ENCODE measurements at places on chromosomes 7 and 10.

DNA sequence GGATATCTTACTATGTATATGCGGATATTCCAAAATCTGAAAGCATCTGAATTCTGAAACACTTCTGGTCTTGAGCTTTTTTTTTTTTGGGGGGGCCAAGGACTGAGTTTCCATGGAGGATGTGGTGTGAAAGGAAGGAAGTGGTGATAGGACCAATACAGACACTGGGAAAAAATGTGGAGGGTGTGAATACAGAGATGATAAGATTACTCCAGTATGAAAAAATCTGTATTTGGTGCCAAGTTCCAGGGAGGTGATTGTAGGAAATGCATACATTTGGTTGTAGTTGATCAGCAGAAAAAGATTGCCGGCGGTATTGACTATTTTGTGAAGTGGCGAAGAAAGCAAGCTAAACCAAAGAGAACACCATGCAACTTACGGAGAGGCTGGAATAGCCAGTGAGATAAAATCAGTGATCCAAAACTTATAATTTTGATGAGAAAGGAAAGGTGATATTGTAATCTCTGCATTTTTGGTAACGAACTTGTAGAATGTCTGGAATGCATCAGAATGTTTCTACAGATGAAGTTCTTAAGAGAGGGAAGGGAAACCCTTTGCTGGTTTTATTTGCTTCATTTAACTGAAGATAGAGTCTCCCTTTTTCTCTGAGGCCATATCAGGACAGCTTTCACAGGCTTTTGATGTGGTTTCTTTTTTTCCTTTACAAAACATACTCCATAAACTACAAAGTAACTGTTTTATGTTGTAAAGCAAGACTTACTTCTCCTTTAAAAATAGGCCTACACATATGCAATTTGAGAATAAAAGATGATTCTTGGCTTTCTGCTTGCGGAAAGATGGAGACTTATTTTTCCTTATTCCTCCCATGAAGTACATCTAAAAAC is 6.0 kb downstream of the WDR37 start:
- DNase-seq: no peak

GRCh38 chr10:49053053-49053997 is 62.0 kb downstream of the VSTM4 start:
- no peak for DNase-seq

DNA sequence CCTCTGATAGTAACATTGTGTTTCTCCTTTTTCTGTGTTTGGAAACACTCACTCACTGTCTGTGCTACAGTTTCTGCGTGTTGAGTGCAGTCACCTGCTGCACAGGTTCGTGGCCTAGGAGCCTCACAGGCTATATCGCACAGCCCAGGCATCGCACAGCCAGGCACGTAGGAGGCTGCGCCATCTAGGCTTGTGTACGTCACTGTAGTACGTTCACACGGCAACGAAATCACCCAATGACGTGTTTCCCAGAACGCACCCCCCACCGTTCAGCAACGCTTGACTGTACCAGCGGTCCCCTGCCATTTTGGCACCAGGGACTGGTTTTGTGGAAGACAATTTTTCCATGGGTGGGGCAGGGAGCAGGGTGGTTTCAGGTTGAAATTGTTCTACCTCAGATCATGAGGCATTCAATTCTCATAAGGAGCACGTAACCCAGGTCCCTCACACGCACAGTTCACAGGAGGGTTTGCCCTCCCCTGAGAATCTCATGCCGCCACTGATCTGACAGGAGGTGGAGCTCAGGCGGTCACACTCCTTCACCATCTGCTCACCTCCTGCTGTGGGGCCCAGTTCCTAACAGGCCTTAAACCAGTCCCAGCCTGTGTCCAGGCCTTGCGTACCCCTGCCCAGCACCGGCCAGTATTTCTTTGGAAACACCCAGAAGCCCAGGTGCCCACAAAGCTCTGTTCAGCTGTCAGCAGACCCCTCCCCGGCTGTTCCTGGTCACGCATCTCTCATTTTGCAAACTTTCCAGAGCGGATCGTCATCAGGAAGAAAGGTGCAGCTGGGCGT is 23.2 kb upstream of the PRKAR1B start:
- DNase-seq: peak; percentile 92

- no peak for DNase-seq
Measured at GRCh38 chr10:12844811-12845483, 156.6 kb downstream of the CCDC3 start.

- DNase-seq: no peak
Measured at GRCh38 chr7:129989466-129989865, 36.7 kb upstream of the UBE2H start.

- no peak for DNase-seq
Measured at GRCh38 chr7:129750501-129750900, 139.0 kb downstream of the NRF1 start.

DNA sequence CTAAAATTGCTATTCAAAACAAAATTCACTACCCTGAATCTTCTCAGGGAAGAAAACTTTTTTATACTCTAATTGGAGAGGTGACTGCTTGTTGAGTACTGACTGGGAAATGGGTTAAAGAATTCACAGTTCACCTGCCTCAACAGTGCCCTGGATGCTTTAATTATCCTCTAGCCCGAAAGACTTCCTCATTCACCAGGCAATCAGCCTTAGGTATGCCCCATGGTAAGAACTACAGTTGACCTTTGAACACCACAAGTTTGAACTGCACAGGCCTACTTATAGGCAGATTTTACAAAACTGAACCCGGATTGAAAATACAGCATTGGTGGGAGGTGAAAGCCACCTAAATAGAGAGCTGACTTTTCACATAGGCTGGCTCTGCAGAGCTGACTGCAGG is 175.3 kb downstream of the ELAPOR2 start:
- no peak for DNase-seq

DNA sequence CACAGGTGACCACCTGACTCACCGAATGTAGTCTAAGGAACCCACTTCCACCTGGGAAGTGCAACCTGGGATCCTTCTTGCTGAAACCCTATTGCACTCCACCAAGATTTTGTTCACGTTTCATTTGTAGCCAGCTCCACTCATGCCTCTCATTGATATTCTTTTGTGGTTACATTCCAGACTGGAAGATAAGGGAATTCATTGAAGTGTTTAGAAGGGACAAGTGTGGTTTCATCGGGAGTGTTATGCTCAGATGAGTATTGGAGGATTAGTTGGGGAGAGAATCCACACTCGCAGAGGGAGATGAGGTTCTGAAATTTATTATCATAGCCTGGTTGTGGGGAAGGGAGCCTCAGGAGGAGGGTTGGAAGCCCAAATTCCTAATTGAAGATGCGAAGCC is 320.4 kb downstream of the KCNMA1 start:
- DNase-seq: no peak

GRCh38 chr7:137881607-137882260 is 35.0 kb upstream of the DGKI start:
- DNase-seq: no peak

GRCh38 chr7:133931053-133931452 is 196.1 kb upstream of the LRGUK start:
- DNase-seq: no peak

DNA sequence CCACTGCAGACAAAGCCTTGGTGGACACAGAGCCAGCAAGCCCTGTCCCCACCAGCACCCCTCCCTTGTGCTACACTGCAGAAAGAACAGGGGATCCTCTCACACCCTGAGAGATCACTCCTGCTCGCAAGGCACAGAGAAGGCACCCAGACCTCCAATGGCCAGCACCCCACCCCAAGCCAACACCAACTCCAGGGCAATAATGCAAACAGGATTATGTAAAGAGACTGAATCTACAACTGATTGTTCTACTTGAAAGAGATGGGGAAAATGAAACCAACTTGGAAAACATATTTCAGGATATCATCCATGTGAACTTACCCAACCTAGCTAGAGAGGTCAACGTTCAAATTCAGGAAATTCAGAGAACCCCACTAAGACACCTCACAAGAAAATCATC is 26.5 kb upstream of the STARD3NL start:
- no peak for DNase-seq

- DNase-seq: no peak
Measured at GRCh38 chr10:124971276-124971675, 29.4 kb downstream of the ZRANB1 start.

GRCh38 chr10:34826857-34827766 is 12.0 kb upstream of the PARD3 start:
- DNase-seq: no peak

DNA sequence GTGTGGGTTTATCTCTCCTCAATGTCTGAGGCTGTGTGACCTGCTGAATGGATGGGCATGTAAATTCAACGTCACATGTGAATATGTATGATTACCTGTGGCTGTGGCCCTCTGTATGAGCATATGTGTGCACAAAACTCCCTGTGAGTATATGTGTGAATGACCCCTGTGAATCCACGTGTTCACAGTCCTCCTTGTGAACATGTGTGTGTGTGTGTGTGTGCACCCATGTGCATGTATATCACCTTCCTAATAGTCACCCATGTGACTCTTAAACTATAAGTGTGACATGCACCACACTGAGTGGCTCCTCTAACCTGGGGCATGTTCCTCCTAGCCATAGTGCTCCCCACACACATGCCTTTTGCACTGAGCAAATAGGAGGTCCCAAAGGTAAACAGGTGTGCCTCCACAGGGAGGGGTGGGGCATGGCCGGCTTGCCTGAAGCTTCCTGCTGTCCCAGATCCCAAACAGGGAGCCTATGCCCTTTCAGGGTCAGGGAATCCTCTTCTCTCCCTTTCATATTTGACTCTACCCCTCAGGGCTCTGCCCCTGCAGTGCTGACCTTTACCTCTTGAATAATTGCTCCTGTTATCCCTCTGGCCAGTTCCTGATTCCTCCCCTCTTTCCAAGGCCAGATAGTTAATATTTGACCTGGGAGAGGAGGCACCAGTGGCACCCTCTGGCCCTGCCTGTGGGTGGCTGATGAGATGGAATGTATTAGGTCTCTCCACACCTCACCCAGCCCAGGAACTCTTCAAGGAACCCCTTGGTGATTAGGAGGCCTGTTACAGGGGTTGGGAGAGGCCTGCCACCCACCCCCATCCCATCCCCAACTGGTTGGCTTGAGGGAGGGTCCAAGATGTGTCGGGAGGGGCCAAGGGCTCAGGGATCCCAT is 1.9 kb downstream of the SEMA4G start:
- no peak for DNase-seq

DNA sequence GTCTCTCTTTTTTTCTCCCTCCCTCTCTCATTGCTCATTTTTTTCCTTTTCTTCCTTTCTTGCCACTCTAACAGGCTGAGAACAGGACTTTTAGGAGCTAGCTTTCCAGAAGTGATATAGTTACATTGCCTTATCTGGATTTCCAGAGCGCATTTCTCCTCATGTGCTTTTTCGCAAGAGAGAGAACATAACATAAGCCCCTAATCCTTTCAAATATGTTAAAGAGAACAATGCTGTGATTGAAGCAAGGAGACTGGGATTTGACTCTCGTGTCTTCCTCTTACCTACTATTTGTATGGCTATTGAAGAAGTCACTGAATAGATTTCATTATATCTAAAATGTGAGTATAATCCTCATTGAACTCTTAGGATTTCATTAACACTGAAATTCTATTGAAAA is 101.2 kb upstream of the PRPS1L1 start:
- peak; percentile 29 for DNase-seq

DNA sequence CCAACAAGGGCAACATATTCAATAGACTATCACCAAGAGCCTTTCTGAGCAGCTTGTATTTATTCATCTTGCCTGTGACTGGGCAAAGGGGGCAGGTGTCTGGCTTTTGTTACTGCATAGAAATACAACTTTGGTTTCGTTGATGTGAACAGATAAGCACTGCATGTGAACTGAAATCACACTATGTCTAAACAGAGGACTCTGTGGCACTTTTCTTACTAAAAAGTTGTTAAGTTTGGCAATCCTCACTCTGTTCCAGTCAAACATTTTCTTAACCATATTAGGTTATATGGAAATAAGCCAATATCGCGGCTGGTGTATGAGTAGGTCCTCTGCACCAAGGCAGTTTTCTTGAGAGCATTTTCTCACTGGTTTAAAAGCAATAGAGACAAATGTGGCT is 48.5 kb downstream of the CALD1 start:
- DNase-seq: no peak

GRCh38 chr10:21494191-21495001 is 31.1 kb downstream of the SKIDA1 start:
- no peak for DNase-seq

DNA sequence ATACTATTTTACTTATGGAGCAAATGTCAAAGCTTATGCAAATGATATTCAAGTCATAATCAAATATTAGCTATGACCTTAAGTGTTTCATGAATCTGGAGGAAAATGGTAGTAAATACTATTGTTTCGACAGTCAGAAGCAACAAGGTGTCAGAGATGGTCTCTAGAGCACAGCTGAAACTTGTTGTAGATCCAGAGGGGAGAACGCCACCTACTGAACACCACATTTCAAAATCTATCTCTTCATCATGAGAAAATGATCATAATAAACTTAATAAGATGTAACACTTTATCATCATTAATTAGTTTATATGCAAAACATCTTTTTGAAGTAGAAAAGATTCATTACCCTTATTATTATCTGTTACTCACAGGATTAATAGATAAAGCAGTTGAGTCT is 418.7 kb downstream of the GATA3 start:
- DNase-seq: no peak

GRCh38 chr10:10911471-10911921 is 106.2 kb upstream of the CELF2 start:
- no peak for DNase-seq

- peak; percentile 70 for DNase-seq
Measured at GRCh38 chr7:44307301-44307900, 18.0 kb downstream of the CAMK2B start.

All from NCI-H82 (cell line).